NCI-H2107 (cell line): ENCODE measurements at places on chromosomes 4 and X.

- DNase-seq = no peak
Observed at GRCh38 chr4:176755613-176756012, 37.1 kb downstream of the VEGFC start.

GRCh38 chrX:154436983-154437752 is at the start of gene GDI1:
Gene GDI1 (plus strand): TSS chrX:154437154. CDS start chrX:154437255, 101 bp downstream.
- no peak for DNase-seq

DNA sequence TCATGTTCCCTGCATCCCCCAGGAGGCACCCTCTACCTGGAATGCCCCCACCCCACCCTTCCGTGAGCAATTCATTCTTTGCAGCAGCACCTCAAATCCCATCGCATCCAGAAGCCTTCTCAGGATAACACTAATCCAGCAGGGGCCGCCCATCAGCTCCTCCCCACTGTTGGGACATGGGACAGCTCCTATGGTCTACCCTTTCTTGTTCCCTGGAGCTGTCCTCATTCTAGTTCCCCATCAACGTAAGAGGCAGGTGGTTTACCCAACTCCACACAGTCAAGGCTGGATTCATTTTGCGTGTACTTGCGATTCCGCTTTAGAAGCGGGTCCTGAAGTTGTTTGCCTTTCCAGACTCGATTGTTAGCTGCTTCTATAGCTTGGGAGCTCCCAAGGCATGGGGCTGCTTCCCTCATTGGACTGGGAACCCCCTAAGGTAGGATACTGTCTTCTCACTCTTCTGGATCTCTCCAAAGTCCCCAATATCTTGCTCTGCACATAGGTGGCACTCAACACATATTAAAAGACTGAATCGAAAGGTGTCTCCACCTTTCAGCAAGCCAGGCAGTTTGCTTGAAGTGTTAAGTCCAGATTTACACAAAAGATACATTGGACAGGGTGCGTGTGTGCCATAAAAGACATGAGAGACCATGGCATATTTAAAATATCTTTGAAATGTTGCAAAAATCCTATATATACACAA is 942 bp upstream of the APLN start:
- DNase-seq = no peak

DNA sequence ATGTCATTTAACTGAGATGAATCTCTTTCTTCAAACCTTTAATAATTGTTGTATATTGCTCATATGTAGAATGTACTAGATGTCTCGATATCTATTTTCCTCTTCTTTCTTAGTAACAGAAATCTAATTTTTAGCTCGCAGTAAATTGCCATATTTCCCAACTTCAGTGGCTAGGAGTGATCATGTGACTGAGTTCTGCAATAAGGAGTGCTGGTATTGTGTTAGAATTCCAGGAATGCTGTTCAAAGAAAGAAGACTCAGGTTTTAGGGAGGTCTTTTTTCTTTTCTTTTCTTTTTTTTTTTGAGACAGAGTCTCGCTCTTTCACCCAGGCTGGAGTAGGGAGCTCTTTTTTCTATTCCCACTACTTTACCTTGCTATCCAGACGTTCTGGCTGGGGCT is 81.7 kb downstream of the SLC10A7 start:
- DNase-seq = no peak

DNA sequence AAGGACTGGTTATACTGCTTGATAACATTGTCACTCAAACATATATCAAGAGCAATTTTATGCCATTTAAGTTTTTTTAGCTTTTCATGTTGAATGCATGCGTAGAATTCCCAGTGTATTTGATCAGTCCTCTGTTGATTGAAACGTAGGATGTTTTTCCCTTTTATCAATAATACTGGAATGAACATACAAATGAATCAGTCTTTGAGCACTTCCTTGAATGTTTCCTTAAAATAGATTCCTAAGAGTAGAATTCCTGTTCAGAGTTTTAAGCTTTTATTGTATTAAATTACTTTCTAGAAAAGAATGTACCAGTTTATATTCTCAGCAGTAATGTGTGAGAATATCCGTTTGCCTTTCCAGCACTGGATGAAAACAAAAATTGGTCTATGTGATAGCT is 37.8 kb downstream of the ADD1 start:
- no peak for DNase-seq

GRCh38 chr4:77952457-77952856 is 89.8 kb downstream of the MRPL1 start:
- no peak for DNase-seq

- no peak for DNase-seq
Observed at GRCh38 chr4:134018846-134019245, 182.7 kb downstream of the PABPC4L start.

- no peak for DNase-seq
Observed at GRCh38 chr4:91279899-91280298, 1023.9 kb upstream of the GRID2 start.

DNA sequence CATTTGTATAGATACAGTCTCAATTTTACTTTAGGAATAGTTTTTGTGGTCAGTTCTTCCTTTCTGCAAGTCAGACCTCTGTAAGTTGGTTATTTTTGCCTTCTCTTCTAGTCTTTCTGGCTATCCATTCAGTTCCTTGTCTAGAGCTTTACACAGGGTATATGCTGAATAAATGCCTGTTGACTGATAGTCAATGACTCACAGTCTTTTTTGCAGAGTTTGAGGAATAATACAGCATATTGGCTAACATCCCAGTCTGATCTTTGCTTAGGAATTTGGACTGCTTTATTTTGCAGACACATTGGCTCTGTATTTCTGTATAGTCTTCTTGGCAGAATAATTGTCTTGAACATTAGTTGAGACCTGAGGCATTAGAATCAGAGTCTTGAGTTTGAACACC is 132.4 kb downstream of the MAGEC1 start:
- no peak for DNase-seq

GRCh38 chr4:81600520-81601357 is 129.0 kb upstream of the RASGEF1B start:
- DNase-seq = no peak

DNA sequence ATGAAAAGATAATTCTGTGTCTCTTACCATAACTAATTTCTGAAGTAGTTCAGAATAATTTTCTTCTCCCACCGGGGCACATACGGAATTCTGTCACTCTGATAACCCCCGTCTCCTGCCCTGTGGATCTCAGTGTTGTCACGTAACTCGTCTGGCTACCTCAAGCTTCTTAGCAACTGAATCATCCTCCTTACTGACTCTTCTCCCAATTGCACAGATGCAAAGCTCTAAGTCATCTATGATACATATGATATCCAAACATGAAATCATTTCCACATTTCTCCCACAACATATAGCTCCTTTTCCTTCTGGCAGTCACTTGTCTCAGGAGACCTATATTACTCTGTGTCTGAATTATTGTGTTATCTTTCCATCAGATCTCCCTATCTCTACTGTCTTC is 1043.1 kb upstream of the TENM3 start:
- no peak for DNase-seq

GRCh38 chrX:1222531-1223241 is 10.2 kb upstream of the CRLF2 start:
- no peak for DNase-seq

- DNase-seq = no peak
Observed at GRCh38 chrX:53309837-53310236, 28.5 kb upstream of the IQSEC2 start.

GRCh38 chr4:41887821-41888686 is 47.2 kb upstream of the TMEM33 start:
- DNase-seq = no peak

DNA sequence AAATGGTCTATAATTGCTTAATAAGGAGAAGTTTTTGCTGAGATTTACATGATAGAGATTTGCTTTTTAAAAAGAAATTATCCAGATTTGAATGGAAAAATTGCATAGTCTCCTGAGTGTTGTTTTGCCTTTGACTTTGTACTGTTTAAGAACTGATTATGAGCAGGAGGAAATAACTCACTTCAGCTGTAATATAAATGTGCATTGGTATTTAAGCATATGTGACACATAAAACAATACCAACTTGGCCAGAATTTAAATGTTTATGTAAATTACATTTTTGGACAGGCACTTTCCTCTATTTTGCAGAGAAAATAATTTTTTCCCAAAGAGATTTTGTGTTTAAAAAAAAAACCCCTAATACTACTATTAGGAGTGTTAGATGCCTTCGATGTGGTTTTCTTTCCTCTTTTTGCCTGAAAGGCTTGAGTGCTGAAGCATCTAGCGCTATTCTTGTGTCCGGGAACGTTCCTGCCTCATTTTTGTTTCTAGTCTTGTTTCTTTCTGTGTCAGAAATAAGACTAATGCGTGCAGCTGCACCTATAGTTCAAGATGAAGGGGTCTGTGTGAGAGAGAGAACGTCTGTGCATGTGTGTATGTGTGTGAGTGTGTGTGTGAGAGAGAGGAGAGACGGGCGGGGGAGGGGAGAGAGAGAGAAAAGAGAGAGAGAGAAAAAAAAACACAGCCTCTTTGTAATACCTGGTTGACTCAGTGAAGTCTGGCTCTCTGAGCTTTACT is 60.8 kb downstream of the TBL1X start:
- DNase-seq = no peak

DNA sequence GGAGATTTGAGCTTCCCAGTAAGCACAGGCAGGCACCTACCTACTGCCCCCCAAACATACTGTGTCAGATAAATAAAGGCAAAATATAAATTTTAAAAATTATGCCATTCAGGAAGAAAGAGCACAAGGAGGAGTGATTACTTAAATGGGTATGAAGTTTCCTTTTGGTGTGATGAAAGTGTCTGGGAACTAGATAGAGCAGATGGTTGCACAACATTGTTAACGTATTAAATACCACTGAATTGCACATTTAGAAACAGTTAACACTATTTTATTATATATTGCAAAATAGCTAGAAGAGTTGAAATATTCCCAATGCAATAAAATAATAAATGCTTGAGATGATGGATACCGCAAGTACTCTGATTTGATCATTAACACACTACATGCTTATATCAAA is 374.7 kb upstream of the FGF13 start:
- no peak for DNase-seq

DNA sequence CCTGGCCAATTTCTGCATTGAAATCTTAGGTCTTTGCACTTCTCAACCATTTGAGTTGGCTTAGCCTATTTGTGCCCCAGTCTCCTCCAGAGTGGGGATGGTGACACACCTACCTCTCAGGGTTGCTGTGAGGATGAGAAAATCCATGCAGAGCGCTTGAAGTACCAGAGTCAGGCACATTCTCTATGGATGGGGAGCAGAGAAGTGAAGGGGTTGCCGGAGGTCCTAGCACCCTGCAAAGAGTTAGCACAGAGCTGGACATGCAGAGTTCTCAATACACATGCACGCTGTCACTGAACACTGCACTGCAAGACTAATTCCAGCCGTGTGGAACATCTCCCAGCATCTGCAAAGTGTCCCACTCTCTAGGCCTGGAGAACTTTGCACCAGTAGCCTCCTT is 2.6 kb upstream of the STK32B start:
- no peak for DNase-seq

DNA sequence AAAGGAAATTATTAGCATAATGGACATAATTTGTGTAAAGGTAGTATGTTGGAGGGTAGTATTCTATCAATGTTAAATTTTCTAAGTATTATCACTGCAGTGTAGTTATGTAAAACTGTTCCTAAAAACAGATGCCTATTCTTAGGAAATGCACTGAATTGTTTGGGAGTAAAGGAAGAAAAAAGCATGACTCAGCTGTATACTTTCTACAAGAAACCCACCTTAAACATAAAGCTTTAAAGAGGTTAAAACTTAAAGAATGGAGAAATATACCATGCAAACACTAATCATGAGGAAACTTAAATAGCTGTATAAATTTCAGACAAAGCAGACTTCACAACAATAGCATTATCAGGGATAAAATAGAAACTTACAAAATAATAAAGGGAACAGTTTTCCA is 292.9 kb downstream of the ANTXR2 start:
- no peak for DNase-seq

GRCh38 chr4:100369871-100370270 is 148.0 kb downstream of the EMCN start:
- DNase-seq = no peak
